ENCODE measurements at places on chromosomes 7 and 10.

DNA sequence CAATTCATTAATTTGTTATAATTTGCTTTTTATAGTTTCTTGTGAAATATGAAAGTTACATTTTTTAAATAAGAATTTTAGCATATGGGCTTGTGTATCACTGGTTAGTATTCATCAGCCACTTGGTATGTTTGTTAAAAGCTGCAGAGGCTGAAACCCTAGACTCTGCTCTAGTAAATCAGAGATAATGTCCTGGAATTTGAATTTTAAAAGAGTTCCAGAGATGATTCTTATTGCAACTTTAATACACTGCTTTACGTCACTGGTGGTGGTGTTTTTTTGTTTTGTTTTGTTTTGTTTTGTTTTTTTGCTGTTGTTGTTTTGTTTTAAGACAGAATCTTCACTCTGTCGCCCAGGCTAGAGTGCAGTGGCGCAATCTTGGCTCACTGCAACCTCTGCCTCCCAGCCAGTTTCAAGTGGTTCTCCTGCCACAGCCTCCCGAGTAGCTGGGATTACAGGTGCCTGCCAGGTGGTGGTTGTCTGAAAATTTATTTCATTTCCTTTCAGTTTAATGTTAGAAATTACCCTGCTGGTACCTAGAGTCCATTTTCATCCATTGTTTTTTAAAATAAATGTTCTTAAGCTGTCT lies 43.8 kb downstream of the PTPN12 start:
- no peak for DNase-seq

DNA sequence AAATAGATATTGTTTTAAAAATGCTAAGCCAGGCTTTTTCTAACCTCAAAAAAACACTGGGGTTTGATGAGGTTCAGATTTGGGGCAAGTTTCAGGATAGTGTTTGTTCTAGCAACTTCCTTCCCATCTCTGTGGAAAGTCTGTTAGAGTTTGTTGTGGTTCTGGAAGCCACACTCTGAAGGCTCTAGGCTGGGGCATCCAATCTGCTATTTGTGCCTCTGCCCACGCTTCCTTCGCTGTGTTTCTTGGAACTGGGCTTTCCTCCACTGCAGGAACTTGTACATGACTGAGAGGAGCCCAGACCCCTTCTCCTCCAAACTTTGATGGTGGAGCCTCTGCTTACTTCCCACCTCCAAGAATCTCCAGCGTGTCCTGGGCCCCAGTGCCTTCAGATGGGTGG lies 108.5 kb upstream of the SLC25A13 start:
- no peak for DNase-seq

- DNase-seq = no peak
These were observed 62.0 kb upstream of the CAMK2B start for GRCh38 chr7:44387389-44387788.

- no peak for DNase-seq
These were observed 2.5 kb downstream of the SNCG start for GRCh38 chr10:86960863-86961434.

DNA sequence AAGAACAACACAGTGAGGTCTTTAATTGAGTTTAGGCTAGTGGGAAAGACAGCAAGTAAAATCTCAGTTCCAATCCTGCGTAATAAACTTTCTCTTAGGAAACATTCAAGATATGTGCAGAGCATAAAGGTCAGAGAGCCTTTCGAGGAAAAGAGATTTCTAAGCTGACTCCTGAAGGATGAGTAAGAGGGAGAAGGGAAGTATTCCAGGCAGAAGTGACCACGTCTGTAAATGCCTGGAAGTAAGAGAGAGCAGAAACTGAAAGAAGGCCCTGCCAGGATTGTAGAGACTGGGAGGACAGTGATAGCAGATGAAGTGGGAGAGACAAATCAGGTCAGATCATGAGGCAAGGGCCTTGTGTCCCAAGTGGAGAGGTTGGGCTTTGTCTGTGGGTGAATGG lies 41.8 kb downstream of the PNLIPRP3 start:
- DNase-seq = no peak

GRCh38 chr10:37713132-37713501 lies 144.3 kb downstream of the ZNF248 start:
- DNase-seq = no peak

DNA sequence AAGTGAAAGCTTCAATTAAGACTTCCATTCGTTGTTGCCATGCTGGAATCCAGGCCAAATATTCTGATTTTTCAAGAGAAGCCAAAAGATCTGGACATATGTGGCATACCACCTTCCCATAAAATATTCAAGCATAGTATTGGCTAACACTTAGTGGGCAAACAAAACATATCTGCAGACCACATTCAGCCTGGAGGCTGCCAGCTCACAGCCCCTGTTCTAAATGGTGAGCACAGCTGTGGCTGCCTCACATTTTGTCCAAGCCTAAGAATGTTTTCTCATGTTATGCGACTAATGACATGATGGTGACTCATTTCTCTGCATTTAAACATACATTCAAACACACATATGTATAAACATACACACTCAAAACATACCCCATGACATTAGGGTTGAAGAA lies 10.6 kb upstream of the CALU start:
- DNase-seq = no peak

DNA sequence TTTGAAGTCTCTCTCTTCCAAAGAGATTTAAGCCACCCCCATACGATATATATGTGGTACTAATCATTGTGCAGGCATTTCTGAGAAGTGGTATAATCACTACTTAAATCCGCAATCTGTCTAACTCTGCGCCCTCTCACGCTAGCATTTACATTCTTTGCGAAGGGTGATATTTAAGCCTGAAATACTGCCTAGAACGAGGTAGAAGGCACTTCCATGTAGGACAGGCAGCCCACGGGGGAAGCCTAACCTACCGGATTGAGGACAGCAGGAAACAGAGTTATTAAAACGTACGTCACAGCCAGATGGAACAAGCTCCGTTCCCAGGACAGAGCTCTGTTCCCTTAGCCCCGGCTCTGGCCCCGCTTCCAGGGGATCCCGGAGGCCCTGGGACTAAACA lies 59.3 kb upstream of the ECHDC3 start:
- no peak for DNase-seq

DNA sequence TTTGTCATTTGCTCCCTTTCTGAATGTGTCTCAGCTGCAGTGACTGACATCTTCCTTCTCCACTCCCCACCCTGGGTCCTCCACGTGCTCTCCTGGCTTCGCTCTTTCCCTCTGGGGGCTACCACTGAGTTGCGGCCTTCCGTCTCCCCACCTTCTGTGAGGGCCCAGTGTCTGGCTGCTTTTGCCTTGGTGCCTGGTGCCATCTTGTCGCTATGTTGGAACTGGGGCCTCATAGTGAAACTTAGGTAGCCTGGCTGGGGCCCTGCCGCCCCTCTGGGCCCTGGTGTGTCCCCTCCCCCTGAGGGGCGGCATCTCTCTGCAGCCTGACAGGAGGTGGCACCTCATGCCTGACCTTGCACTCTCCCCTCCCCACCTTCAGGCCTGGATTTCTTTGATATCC lies 144.1 kb downstream of the ANLN start:
- DNase-seq = no peak

DNA sequence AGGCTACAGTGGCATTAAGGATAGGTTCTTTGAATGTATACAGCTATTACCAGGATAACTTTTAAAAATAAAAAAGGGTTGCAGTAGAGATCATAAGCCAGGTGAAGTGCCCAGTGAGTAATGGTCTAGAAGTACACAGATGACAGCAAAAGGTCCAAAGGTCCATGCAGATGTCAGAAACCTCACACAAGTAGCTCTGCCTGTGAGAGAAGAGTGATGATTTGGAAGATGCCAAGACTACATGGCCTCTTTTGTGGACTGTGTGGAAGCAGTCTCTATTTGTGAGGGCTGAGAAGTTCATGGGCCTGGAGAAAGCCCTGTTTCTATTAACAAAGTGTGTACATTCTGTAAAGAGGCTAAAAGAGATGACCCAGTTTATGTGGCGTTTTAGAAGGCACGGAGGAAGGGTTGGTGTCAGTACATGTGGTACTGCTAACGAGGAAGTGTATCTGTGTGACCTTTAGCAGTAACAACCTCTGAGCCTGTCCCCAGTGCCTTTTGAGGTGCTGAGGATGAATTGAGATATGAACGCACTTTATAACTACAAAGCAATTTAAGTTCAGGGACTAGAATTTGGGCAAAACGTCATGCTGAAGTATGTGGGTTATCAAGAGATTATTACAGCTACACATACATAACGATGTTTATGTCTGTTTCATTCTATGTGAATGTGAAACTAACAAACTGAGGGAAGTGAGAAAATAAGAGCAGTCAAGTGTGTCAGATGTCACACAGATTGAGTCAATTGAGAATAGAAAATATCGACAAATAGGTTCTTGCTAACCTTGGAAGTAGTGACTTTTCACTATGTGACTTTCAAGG lies 7.6 kb downstream of the CYCS start:
- no peak for DNase-seq

DNA sequence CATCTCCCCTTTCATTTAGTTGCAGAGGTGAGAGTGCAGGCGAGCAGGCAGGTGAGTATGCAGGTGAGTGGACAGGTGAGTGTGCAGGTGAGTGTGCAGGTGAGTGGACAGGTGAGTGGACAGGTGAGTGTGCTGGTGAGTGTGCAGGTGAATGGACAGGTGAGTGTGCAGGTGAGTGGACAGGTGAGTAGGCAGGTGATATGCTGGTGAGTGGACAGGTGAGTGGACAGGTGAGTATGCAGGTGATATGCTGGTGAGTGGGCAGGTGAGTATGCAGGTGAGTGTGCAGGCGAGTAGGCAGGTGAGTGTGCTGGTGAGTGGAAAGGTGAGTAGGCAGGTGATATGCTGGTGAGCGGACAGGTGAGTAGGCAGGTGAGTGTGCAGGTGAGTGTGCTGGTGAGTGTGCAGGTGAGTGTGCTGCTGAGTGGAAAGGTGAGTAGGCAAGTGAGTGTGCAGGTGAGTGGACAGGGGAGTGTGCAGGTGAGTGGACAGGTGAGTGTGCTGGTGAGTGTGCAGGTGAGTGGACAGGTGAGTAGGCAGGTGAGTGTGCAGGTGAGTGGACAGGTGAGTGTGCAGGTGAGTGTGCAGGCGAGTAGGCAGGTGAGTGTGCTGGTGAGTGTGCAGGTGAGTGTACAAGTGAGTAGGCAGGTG lies 165.6 kb downstream of the ADARB2 start:
- DNase-seq = no peak

DNA sequence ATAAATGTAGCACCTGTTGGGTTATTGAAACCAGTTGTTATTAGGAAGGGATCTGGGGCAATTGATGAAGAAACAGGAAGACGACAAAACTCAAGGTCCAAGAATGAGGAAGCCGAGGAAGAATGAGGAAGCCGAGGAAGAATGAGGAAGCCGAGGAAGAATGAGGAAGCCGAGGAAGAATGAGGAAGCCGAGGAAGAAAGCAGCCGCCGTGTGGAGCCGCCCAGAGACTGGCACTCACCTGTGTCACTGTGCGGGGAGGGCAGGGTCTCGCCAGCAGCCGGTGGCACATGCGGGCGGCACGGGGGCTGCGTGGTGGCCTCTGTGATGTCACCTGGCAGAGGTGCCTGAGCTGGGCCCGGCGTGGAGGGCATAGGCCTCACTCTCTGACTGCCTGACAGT lies 71.1 kb upstream of the CFAP46 start:
- no peak for DNase-seq

GRCh38 chr10:80413271-80413996 lies 5.1 kb downstream of the PRXL2A start:
- DNase-seq = no peak

- DNase-seq = no peak
These were observed 65.6 kb downstream of the ITIH5 start for GRCh38 chr10:7601023-7601656.

GRCh38 chr7:5143106-5143505 lies 46.9 kb upstream of the WIPI2 start:
- no peak for DNase-seq

DNA sequence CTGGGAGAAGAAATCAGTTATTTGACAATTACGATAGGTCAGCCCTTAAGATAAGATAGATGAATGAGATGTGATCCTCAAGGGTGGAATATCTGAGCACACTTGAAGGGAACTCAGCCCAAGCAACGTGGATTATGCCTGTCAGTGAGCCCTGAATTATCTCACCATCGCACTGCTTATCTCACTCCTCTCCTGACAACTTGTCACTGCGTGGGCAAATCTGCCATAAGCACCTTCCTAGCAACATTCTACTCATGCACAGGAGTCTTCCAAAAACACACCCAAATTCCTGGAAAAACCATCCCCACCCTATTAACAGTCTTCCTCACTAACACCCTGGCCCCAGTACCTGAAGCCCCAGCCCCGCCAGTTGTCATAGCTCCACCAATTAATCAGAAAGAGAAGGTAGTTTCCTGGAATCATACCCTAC lies 46.5 kb upstream of the IL6 start:
- DNase-seq = no peak

- no peak for DNase-seq
These were observed 466.1 kb upstream of the NRP1 start for GRCh38 chr10:33800545-33800944.

DNA sequence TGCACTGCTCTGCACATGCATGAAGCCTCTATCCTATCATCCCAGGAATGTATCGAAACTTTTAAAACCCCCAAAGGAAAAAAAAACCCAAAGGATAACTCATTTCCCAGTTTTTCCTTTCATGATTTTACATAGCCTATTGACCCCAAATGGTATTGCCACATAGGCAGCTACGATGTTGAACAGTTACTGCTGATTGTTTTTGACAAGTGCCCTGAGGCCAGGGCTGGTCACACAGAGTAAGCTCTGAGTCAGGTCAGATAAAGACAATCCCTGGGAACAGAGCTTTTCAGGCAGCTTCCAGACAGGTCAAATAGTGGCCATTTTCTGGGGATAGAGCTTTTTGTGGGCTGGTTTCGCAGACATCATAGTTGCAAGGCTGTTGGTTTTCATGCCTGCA lies 52.1 kb downstream of the MYL10 start:
- no peak for DNase-seq

- DNase-seq = no peak
These were observed 5.8 kb upstream of the CYP3A7 start for GRCh38 chr7:99740573-99741440.

DNA sequence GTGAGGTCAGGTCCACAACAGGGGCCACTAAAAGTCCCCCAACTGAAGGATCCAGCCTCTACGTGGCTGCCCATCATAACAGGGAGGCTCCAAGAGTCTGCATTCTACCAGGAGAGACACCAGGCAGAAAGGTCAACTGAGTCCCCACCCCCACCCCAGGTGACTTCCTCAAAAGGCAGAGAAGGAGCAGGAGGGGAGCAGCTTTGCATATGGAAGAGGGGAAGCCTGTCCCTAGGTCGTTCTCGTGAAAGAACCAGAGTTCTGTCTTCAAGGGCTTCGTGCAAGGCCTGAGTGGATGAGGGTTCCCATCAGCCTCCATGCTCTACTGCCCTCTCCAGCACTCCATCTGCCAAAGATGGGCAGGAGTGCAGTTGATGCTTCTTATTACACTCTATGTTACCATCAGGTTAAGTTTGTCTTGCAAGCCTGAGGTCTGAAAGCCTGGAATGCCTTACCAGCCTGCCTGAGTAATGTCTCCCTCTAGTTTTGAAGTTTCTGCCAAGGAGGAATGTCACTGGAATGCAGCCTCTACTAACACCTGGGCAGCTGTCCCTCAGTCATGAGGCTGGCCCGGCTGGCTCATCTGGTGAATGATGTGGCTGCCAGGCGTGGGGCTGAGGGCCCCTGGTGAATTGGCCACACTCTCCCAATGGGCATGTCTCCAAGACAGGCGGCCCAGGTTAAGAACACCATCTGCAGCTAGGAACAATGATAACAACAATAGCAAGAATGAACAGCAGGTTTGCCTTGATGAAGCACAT lies 54.3 kb upstream of the SMNDC1 start:
- DNase-seq = no peak

Measured in NCI-H1417 treated with DMSO at 0.1 percent for 48 hours (cell line).